ENCODE measurements at places on chromosomes 2 and 18.

DNA sequence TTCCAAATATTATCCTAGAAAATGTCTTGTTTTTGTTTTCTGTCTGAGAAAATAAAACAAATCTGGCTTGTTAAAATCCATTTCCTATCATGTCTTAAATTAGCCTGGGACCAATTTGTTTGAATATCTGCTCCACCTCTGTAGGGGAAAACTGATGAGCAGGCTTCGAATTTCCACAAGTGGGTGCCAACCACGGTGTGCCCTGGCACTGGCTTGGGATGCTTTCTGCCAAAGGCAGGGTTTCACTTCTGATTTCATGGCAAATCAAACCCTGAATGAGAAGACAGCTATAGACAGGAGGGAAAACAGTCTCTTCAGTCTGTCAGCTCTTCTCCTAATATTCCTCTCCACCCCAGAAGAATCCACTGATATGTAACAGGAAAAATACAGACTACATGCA lies 33.7 kb upstream of the STAT4 start:
- no peak for DNase-seq

DNA sequence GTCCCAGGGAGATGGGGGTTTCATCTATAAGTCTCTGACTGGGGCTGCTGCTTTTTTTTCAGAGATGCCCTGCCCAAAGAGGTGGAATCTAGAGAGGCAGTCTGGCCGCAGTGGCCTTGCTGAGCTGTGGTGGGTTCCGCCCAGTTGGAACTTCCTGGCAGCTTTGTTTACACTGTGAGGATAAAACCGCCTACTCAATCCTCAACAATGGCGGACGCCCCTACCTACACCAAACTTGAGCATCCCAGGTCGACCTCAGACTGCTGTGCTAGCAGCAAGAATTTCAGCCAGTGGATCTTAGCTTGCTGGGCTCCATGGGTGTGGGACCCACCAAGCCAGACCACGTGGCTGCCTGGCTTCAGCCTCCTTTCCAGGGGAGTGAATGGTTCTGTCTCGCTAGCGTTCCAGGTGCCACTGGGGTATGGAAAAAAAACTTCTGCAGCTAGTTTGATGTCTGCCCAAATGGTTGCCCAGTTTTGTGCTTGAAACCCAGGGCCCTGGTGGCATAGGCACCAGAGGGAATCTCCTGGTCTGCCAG lies 152.6 kb upstream of the CYP26B1 start:
- DNase-seq: no peak

DNA sequence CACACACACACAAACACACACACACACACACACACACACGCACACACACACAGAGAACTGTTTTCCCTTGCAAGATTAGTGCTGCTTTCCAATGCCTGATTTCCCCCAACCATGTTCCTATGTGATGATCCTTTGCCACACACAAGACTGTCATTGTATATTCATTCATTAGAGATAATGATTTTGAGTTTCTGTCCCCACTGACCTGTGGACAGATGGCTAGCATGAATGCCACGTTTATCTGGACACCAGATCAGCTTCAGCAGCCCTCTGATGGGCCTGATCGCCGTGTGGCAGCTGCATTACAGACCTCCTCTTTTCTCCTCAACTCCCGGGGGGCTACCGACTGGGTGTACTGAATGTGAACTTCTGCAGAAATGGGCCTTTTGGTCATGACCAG lies 353.0 kb downstream of the MYCN start:
- DNase-seq: no peak

- no peak for DNase-seq
Observed at GRCh38 chr2:22854588-22854987, 530.4 kb upstream of the KLHL29 start.

GRCh38 chr18:21073180-21073579 lies 38.4 kb downstream of the ROCK1 start:
- no peak for DNase-seq

DNA sequence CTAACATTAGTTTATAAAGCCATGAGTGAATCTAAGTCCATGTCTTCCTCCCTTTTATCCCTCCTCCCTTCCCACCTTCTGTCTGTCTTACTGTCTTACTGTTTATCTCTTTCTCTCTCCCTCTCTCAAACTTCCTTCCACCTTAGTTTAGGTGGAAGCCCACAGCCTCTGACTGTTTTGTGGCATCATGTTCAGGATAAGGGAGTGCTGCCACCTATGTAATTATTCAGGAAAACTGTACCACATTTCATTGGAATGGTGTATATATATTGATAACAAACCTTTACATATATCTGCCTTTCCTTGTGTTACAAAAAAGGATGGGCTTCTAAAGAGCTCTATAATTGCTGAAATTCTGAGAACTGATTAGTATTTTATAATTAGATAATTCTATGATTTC lies 48.7 kb downstream of the NETO1 start:
- DNase-seq: no peak

GRCh38 chr2:194706179-194706578 lies 950.8 kb upstream of the SLC39A10 start:
- DNase-seq: no peak

- DNase-seq: no peak
Observed at GRCh38 chr2:21500401-21500945, 376.7 kb downstream of the TDRD15 start.

DNA sequence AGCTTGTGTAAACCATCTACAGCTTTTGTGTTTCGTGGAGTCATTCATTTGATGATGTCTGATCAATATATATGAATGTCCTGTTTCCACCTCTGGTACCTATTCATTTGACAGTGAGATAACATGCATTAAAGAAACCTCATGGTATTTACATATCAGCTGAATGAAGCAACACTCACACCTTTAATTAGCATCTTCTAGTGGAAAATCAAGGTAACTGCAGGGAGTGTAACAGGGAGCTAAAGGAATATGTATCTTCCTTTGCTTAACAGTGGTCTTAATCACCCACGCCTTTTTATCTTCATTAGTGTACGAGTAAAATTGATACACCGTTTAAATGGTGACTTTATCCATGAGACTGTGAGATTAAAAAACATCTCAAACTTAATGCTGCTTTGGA lies 15.6 kb downstream of the SLC39A10 start:
- DNase-seq: no peak

Data from adrenal gland (tissue), 19 donors.